Activated CD8-positive, alpha-beta memory T cell treated with anti-CD3 and anti-CD28 coated beads for 1 hour (primary cell): ENCODE measurements at places on chromosomes 4 and X.

- no peak for DNase-seq
Observed at GRCh38 chr4:139210486-139210885, 33.5 kb upstream of the ELF2 start.

- no peak for DNase-seq
Observed at GRCh38 chr4:80295336-80295735, 28.9 kb downstream of the FGF5 start.

GRCh38 chrX:47030339-47030738 lies 47.9 kb upstream of the RGN start:
- DNase-seq: peak; percentile 1

DNA sequence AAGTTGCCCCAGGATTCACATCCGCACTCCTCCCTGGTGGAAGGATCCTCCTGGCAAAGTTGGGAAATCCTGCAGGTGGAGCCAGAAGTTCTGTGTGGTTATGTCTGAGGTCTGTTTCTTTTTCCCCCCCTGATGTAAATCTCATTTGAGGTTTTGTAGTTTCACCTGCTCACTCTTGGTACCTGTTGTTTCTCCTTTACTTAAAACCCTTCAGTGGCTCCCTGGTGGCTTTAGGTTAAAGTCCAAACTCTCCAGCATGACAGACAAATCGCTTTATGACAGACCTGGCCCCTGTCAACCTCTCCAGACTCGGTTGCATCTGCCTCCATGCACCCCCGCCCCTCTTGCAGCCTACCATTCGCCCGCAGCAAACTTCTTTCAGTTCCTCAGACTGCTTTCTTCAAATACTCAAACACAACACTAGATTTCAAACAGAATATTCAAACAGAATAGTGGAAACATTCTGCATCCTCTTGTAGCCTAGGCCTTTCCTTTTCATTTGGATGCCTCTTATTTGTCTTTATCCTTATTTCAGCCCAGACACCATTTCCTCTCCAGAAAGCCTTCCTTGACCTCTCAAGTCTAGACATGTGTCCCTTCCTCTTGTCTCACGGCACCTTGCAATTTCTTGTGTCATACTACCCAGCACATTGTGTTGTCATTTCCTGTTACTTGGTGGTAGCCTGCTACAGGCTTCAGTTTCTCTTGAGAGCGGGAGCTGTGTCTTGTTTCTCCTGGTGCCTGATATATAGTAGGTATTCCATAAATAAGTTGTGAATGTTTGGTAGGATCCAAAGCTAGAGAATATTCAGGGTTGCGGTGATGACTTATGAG lies 24.8 kb downstream of the IL13RA1 start:
- DNase-seq: no peak

DNA sequence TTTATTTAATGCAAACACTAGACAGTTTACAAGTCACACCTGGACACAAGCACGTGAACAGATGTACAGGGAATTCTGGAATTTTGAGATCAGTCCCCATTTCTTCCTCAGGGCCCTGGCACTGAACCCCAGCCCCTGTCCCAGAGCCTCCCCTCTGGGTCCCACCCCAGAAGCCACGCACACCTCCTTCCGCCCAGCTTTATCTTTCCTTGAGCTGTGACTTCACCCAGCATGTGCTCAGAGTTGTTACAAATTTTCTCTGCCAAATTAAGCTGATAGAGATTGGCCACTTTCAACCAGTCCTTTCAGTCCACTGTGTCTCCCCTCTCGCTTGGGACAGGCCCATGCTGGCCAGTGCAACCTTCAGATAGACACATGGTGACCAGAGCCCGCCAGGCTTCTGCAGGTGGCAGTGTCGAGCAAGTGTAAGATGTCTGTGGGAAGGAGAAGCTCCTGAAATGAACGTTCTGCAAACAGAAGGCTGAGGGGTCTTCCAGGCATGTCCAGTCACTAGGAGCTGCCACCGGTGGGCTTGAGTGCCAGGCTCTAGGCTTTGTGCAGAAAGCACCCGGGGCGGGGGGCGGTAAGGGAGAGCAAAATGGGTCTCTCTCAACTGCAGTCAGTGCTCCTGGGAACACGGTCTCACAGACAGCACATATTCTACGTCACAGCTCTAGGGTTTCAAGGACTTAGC lies 73.3 kb downstream of the MTMR1 start:
- no peak for DNase-seq

DNA sequence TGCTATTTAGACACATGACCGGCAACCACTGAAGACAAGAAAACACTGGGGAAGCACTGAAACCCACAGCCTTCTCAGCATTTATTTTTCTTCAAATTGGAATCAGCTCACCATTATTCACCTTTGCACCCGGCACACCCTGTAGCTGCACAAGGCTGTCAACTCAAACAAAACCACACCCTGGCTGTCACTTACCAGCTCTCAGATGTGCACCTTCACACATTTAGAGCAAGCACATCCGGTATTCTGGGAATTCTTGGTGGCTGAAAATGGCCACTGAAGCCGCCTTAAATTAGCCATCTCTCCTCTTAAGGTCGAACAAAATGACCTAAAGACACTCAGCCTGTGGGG lies 5.9 kb downstream of the ZFYVE28 start:
- peak; percentile 38 for DNase-seq

GRCh38 chr4:118905566-118905965 lies 16.9 kb downstream of the SYNPO2 start:
- no peak for DNase-seq

DNA sequence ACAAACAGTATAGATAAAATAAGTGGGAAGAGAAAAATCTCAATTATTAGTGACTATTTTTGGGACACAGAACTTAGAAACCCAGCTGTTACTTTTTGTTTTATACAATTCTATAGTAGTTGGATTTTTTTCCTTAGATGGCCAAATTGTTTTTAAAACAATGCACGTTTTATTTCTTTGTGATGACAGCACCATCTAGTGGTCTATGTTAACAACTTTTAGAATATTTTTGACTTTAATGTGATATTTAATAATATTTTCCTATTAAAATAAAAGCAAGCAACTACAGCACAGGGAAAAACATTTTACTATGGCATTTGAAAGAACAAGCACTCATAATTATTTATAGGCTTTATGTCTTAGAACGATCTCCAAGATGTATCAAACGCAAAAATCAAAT lies 5.6 kb upstream of the SMIM31 start:
- no peak for DNase-seq
